ENCODE measurements at places on chromosomes 16 and 17. TPM values are rescaled to one million over a fixed set of nuclear protein-coding genes. Genes with fewer than 3 reads are reported as not detected.

C16orf86 gene
- 1.9 TPM for total RNA-seq

KRT33B gene
- not detected for total RNA-seq

TBC1D3G gene
- total RNA-seq = not detected

GDPD1 gene
- 2.1 TPM for total RNA-seq

KRTAP1-5 gene
- not detected for total RNA-seq

PIPOX gene
- 2.0 TPM for total RNA-seq

DECR2 gene
- 7.9 TPM for total RNA-seq

ZNRF1 gene
- total RNA-seq = 48.0 TPM

SMURF2 gene
- 16.8 TPM for total RNA-seq

CLEC18B gene
- total RNA-seq = 3.5 TPM

CDRT15 gene
- not detected for total RNA-seq

TBC1D3H gene
- not detected for total RNA-seq

PTX4 gene
- not detected for total RNA-seq

SPNS2 gene
- 0.24 TPM for total RNA-seq

SLC13A2 gene
- not detected for total RNA-seq

CRAMP1 gene
- total RNA-seq = 37.8 TPM

XAF1 gene
- 434 TPM for total RNA-seq

CACNB1 gene
- total RNA-seq = 25.7 TPM

ITGAX gene
- 142 TPM for total RNA-seq

RARA gene
- 28.8 TPM for total RNA-seq

KRTAP17-1 gene
- total RNA-seq = not detected

APOH gene
- total RNA-seq = not detected

CHAD gene
- not detected for total RNA-seq

KRT15 gene
- not detected for total RNA-seq

DNAI2 gene
- 0.69 TPM for total RNA-seq

TP53TG3B gene
- total RNA-seq = not detected

AIPL1 gene
- not detected for total RNA-seq

KRTAP4-9 gene
- total RNA-seq = not detected

CCR7 gene
- total RNA-seq = 171 TPM

KATNB1 gene
- total RNA-seq = 32.1 TPM

ACACA gene
- total RNA-seq = 55.2 TPM

PLCG2 gene
- 13.3 TPM for total RNA-seq

MEIOC gene
- total RNA-seq = 0.07 TPM

ABI3 gene
- total RNA-seq = 73.2 TPM

KRTAP3-1 gene
- not detected for total RNA-seq

KCTD19 gene
- 0.10 TPM for total RNA-seq

Data from T-helper 1 cell treated with Interleukin-12 subunit alpha and Interleukin-12 subunit beta and Interleukin-4 antibody, amounts not matched to agents 30 ng/mL and 1 ng/mL, for 36 hours (primary cell).